ENCODE measurements at places on chromosomes 1 and 21.

- DNase-seq = no peak
These were observed 7.0 kb downstream of the CD53 start for GRCh38 chr1:110879758-110880606.

DNA sequence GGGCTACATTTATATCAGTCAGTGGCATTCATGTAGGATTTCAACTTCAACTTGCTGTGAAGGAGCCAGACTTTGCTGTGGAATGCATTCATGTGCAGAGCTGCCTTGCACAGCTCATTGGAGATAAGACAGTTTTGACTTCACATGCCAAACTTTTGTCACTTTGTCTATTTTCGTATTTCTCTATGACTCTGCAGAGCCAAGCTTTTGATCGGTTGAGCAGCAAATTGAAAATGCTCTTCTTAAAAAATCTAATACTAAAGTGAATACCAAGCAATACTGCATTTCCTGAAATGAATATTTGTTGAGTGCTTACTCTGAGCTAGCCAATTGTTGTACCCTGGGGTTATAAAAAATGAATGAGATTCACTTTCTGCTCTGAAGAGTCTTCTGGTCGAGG lies 388.7 kb downstream of the ST6GALNAC3 start:
- DNase-seq = no peak

DNA sequence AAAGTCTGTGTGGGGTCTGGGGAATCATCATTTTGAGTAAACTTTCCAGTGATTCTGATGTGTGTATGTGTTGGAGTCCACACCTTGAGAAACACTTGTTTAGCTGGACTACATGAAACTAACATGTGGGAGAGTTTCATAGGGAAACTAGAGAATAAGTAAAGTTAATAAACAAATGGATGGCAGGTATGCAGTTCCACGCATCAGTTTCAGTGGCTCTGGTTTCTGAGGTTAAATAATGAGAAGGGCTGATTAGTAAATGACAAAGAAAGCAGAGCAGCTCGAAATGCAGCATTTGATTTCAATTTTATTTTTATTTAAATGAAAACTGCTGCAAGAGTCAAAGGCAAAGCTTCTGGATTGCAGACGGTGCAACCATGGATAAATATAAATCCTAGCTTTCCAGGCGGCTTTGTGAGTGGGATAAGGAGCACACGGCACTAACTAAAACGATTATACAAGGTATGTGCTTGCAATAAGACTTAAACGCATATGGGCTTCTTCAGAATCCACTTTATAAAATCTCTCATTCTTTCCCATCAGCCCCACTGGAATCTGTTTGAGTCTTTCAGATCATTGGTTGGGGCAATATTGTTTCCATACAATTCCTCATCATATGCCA lies 310.7 kb downstream of the PLPP3 start:
- no peak for DNase-seq

GRCh38 chr1:182580736-182581135 lies 8.3 kb downstream of the RNASEL start:
- no peak for DNase-seq

- no peak for DNase-seq
These were observed 16.0 kb downstream of the SPATA21 start for GRCh38 chr1:16421201-16421600.
